ELR (cell line): ENCODE measurements at places on chromosomes 5 and 9.

DNA sequence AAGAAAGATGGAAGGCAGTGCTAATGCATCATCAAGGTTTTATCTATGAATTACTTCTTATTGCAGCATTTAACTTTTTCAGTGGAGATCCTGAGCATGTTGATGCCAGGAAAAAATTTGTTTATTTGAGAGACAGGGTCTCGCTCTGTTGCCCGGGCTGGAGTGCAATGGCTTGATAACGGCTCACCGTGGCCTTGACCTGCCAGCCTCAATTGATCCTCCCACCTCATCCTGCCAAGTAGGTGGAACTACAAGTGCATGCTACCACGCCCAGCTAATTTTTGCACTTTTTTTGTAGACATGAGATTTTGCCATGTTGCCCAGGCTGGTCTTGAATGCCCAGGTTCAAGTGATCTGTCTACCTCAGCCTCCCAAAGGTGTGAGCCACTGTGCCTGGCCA is 47.2 kb downstream of the AOPEP start:
- no peak for DNase-seq

- DNase-seq: no peak
Observed at GRCh38 chr5:9340085-9340484, 205.8 kb downstream of the SEMA5A start.

DNA sequence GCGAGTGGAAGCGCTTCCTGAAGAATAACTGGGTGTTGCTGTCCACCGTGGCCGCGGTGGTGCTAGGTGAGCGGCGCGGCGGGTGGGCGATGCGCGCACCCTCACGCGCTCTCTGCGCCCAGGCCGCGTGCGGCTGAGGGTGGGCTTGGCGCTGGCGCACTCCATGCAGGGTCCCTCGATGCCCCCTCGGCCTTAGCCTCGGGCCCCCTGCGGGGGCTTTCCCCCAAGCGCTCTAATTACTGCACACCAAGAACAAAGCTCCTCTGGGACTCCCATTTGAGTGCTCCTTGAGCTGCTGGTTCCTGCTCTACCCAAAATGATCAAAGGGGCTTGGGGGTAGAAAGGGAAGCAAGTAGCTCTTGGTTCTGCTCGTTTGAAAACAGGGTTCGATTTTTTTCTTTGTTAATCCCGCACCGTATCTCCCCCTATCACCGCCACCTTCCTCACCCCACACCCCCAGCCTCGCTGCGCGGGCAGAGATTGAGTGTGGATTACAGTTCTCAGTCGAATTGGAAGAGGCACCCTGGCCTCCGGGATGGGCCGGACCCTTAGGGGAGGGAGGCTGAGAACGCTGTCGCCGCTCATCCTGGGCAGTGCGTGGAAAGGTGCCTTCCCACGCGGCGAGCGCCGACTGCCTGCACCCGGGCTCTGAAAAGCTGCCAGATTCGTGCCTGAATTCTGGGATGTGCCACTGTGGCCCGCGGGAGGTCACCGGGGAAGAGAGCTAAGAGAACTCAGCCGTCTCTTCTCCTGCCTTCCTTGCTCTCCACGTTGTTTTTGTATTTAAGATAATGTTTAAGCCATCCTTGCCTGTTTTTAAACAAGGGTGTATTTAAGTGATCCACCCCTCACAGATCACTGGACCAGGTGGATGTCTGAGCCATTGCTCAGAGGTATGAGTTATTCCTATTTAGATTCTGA is 697 bp downstream of the SLC1A1 start:
- DNase-seq: no peak

DNA sequence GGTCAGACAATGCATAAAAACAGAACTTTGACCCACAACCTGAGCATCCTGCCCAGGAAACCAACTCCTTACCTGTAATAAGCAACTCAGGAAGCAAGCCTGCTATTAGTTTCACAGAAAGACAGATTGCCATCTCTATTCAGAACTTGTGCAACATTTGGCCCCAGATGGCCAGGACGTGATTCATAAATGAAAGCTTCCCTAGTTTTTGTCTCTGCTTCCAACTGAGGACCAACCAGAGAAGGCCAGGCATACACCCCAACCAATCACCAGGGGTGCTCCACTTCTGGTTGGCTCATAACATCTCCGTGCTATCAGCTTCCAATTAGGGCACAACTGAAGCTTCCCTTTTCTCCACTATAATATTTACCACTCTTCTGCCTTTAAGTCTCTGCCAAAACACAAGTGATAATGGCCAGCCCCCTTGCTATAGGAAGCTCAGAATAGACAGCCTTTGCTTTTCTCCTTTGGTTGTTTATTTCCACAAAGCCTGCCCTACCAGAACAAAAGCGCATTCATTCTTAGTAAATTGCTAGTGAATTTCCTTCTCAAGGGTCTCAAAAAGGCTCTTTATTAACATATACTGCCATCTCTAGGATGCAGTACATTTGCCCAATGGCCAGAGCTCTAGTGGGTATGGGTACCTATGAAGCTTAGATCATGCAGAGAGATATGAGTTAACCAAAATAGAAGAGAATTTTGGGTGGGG is 289.7 kb upstream of the DAP start:
- DNase-seq: peak; percentile 43

DNA sequence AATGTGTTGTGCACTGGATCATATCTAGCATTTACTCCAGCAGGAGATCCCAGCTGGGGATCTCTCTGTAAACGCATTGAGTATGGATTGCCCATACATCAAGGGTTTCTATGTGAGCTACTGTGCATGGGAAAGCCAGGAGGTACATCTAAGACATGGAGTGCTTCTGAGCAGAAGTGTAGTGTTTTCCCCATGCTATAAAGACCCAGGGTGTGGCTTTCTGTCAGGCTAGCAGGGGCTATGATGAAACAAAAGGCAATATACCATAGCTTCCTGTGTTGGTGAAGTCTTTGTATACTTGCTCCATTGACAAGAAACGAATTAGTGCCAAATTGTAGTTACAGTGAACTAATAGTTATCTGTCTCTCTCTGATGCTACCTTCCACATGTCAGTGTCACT is 329.3 kb upstream of the TLE4 start:
- DNase-seq: no peak

- peak; percentile 2 for DNase-seq
Observed at GRCh38 chr5:155260798-155261197, 247.2 kb downstream of the KIF4B start.

GRCh38 chr5:42767491-42768105 is 11.0 kb downstream of the CCDC152 start:
- DNase-seq: peak; percentile 44

- DNase-seq: no peak
Observed at GRCh38 chr9:31839273-31839672, 545.2 kb upstream of the ACO1 start.

DNA sequence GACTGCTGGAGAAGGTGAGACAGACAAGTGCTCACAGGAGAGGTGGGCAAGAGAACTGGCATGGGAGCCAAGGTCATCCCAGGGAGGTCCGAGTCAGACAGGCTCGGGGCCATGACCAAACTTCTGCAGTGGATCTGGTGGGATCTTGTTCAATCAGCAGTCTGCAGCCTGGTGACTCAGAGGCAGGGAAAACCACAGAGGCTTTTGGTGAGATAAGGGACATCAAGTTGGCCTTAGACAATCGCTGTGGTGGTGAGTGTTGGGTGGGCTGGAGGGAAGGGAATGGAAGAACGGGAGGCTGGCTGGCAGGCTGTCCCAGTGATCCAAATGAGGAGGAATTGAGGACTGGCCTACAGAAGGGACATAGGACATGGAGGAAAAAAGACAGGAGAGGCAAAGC is 123.8 kb downstream of the TMEM174 start:
- DNase-seq: peak; percentile 80

- DNase-seq: peak; percentile 81
Observed at GRCh38 chr9:88775037-88775471, 216.2 kb upstream of the S1PR3 start.

DNA sequence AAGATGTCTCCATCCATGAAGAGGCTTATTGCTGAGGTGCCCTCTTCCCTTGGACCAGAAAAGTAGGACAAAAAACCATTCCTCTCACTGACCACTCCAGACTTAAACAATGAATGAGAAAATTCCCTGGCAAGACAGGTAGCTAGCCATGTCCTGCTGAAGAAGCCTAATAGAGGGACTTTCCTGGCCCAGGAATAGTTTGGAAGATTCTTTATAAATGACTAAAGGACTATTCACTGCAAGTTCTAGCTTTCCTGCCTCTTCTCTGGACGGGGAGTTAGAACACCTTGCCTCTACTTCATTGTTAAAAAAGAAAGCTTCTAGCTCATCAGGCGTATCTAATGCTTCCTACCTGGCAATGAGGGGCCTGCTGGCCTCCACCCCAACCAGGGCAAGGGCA is 153.6 kb downstream of the NR3C1 start:
- DNase-seq: no peak

- DNase-seq: peak; percentile 57
Observed at GRCh38 chr9:19231126-19231903, 822 bp downstream of the DENND4C start.

GRCh38 chr5:59354274-59354673 is 539.3 kb downstream of the PDE4D start:
- peak; percentile 8 for DNase-seq

DNA sequence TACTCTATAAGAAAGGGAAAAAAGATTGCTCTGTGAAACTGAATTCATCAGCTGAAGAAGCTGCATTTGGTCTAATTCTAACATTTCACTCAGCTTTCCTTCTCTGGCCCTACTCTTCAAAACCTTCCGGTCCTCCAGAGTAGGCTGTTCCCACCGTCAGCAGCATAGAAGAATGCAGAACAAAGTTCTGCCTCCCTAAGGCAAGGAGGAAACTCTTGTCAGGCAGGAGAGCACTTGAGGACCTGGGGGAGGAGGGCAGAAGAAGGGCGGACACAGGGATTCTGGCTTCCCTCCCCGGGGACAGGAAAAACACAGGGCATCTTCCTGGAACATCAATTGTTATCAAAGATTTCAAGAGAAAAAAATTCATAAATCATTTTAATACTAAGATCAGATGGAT is 69.2 kb upstream of the SHB start:
- no peak for DNase-seq

- DNase-seq: no peak
Observed at GRCh38 chr5:76290321-76290757, 112.7 kb upstream of the IQGAP2 start.

DNA sequence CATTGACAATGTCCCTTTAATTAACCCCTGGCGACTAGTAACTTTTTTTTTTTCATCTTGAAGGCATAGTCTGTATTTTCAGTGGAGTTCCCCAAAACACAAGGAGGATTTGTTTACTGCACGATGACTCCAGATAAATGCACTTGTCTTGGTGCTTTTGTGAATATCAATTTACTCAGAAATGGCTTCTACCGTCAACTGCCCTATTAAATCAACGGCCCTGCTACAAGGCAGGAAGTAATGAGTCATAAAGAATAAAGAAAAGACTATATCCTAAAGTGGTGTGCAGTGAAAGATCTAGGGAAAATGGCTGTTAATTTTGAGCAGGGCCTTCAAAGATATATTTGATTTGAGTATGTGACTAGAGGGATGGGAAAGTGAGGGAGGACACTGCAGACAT is 388.3 kb upstream of the CHD1 start:
- no peak for DNase-seq

- DNase-seq: peak; percentile 57
Observed at GRCh38 chr5:61933787-61934626, 372.0 kb upstream of the KIF2A start.

DNA sequence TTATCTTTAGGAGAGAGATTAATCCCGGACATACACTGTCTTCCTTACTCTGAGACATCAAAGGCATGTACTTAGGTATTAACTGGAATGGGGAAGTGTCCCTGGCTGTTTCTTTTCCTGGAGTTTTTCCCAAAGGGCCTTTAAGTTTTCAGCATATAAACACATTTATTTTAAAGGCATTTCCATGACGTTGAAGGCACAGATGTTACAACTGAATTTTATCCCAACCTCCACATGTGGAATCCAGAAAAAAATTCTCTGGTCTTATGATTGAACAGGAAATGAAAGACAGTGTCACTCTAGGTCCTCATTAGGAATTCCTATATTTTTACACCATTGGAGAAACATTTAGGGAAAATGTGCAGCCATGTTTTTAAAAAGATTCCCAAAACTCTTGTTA is 41.6 kb upstream of the SHOC1 start:
- DNase-seq: no peak

DNA sequence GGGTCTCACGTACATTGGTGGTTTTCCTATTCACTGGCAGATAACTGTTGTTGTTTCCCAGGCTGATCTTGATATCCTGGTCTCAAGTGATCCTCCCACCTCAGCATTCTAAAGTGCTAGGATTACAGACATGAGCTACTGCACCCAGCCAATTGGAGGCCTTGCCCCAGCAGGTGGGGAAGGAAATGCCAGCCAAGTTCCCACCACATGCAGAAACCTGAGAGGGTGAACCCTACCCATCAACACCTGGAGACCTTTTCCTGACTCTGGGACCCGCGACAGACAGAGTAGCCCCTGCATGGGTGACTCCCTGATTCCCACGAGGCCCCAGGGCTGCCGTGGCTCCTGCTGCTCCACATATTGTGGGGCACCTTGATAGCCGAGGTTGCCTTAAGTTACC is 107.7 kb downstream of the GDA start:
- DNase-seq: no peak

DNA sequence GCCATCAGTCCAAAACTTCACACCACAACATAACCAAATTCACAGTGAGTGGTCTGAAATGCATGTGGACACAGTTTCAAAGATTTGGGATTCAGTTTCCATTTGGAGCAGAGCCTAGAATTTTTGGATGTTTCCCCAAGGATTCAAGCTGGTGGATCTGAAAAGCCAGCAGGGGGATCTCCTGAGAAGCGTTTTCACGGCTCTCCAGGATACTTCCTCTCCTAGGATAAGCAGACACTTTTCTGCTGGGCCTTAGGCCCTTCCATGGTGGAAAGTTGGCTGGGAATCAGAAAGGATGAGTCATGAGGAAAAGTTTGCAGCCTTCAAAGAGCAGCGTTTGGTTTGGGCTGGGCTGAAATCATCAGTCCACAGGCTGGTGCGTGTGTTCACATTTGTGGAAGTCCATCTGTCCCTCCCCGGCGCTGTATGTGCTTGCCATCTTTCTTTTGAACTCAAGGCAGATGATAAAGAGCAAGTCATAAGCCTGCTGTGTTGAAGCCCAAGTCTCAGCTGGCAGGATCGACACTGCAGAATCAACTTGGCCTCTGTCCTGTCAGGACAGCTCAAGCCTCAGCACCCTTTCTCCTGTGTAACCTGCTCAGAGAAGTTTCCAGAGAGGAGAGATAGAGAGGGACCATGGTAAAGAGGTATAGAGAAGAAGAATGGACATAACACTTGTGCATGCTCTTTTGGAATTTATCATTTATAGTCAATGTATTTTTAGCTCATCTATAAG is 152.6 kb upstream of the MSX2 start:
- peak; percentile 81 for DNase-seq
